GM12878 (cell line): ENCODE measurements at places on chromosomes 2 and 18. TPM values are rescaled to one million over a fixed set of nuclear protein-coding genes. Genes with fewer than 3 reads are reported as not detected.

ELMOD3 gene
- total RNA-seq: 10.1 and 11.2 TPM in 2 replicates

COX5B gene
- total RNA-seq: 248 and 277 TPM in 2 replicates

TRIM54 gene
- not detected in 2 replicates for total RNA-seq

NMUR1 gene
- total RNA-seq: 0.08 TPM in 1 of 2 replicates, not detected in the other

SERPINB13 gene
- not detected in 2 replicates for total RNA-seq

DNA sequence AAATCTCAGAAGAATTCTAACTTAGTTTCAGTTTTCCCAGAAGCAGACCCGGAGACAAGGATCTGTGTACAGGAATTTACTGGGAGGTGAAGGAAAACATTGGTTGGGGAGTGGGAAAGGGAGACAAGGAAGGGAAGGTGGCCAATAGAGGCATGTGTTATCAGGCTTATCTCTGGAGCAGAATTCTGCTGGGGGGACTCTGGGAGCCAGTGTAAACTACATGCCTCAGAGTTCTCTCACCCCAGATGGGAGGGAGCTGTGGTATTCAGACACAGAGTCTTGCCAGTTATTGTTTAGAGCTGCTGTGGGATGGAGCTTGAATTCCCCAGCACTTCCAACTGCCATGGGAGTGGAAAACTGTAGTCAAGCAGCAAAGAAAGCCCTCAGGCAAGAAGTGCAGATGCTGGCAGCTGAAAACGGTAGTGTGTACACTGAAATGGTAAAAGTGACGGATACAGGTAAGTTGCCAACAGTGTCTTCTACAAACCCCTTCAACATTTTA is 19.0 kb downstream of the DNPEP start:
- H3K36me3 ChIP-seq: no peaks in the 10 kb centered on the region
- no peak overlapping the region for H3K4me3 ChIP-seq
- H3K27ac ChIP-seq: no peak overlapping the region
- no peaks in the 10 kb centered on the region for H3K4me1 ChIP-seq
- no peaks in the 10 kb centered on the region for H3K27me3 ChIP-seq

- H3K4me1 ChIP-seq: no peaks in the 10 kb centered on the region
- DNase-seq: no peak
- H3K36me3 ChIP-seq: no peaks in the 10 kb centered on the region
Observed at GRCh38 chr2:234091432-234091879, 41.0 kb downstream of the SPP2 start.
